ENCODE measurements at places on chromosomes 11 and 22.

DNA sequence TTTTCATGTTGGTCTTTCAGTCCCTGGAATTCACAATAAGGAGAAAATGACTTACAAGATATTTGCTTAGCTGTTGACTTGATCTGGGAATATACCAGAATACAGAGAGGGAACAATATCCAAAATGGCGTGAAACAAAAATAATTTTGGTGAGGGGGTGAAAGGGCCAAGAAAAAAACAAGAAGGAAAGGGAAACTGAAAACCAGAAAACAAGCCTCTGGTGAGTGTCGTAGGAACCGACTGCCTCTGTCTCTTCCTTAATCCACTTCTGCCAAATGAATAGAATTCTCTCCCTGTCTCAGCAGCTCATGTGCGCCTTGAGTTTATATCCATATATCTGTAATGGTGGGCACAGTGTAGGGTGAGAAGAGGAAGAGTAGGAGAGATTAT lies 367.6 kb downstream of the ETS1 start:
- no peak for DNase-seq

DNA sequence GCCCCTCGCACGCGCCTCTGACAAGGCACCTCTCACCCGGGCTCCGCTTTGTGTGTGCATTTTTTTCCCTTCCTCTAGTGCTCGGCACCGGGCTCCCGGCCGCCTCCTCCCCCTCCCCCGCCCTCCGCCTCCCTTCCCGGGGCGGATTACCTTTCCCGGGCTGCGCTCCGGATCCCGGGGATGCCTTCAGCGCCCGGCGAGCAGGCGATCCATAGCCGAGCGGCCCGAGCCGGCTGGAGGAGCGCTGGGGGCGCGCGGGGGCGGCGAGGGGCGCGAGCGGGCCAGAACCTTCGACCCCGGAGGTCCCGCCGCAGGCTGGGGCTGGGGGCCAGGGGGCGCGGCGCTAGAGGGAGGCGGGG lies 282 bp downstream of the MPPED2 start:
- no peak for DNase-seq

DNA sequence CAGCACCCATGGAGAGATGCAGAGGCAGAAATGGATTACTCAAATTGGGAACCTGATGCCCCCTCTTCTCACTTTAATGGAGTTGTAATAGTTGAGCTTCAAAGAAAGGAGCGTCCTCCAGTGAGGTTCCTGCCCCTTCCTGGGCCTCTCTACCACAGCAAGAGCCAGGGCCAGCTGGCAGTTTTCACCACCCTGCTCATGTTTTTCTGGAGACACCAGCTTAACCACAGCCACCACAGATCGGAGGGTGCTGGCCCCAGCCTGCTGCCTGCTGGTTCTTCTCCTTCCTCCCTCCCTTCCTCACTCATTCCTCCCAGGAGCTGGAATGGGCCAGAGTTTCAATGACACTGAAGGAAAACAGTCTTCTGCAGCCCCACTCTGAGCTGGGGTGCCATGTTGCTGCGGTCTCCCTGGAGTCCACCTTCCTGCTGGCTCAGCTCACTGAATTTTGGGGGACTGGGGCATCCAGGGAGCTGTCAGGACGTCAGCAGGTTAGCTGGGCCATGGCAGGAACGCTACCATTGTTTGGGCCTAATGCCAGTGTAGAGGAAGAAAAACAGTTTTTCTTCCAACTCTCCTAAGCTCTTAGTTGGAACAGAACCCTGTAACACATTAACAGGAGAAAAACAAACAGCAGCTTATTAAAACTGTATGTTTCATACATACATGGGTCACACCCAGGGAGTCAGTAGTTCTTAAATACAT lies 57.7 kb downstream of the TRAF6 start:
- no peak for DNase-seq

- no peak for DNase-seq
These were observed 38.5 kb downstream of the FLRT1 start for GRCh38 chr11:64074239-64074638.
